ENCODE measurements at places on chromosomes 16 and 17.

GRCh38 chr16:73605309-73605708, 557.4 kb upstream of the ZFHX3 start:
- no peaks in the 10 kb centered on the region for H3K36me3 ChIP-seq
- H3K27ac ChIP-seq: no peak overlapping the region
- no peaks in the 10 kb centered on the region for H3K27me3 ChIP-seq
- H3K4me1 ChIP-seq: no peaks in the 10 kb centered on the region

GRCh38 chr16:336269-336668, 16.3 kb downstream of the AXIN1 start:
- no peak overlapping the region for H3K4me3 ChIP-seq
- H3K27ac ChIP-seq: no peak overlapping the region
- H3K27me3 ChIP-seq: no peaks in the 10 kb centered on the region
- H3K36me3 ChIP-seq: no peaks in the 10 kb centered on the region

GRCh38 chr17:6910987-6911603, 79.6 kb upstream of the TEKT1 start:
- H3K4me3 ChIP-seq: no peak overlapping the region
- no peaks in the 10 kb centered on the region for H3K27me3 ChIP-seq
- H3K27ac ChIP-seq: no peak overlapping the region

DNA sequence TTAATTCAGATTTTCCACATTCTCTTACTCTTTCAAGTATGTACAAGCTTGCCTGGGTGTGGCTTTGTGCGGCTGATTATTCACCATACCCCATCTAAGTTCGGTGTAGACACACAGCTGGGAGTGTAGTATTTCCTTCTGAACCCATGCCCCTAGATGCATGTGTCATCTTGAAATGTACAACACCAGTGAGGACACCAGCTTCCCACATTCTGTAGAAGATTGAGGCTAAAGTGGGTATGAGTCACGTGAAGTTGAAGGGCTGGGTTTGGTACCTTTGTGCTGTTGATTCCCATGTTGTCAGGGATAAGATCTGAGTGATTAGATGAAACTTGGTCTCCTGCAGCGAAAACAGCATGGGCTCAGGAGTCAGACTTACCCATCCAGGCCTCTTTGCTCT, 14.6 kb upstream of the DHX8 start:
- H3K27ac ChIP-seq: peak overlapping the region; percentile 76
- H3K4me1 ChIP-seq: peaks cover 24% of the 10 kb centered on the region
- no peaks in the 10 kb centered on the region for H3K27me3 ChIP-seq
- no peaks in the 10 kb centered on the region for H3K36me3 ChIP-seq

- H3K36me3 ChIP-seq: no peaks in the 10 kb centered on the region
- H3K4me1 ChIP-seq: no peaks in the 10 kb centered on the region
- no peak for DNase-seq
These were observed 19.8 kb downstream of the ZNF385C start for GRCh38 chr17:42078396-42079043.

All from vagina (tissue), 2 donors.